ENCODE measurements at places on chromosomes 16 and 17. TPM values are rescaled to one million over a fixed set of nuclear protein-coding genes. Genes with fewer than 3 reads are reported as not detected.
A peak's percentile ranks its signal among the peaks of the same experiment; 100 is the strongest.

GRCh38 chr16:64364894-64365293 lies 757.0 kb downstream of the CDH11 start:
- DNase-seq, result no peak

Gene KRTAP1-5
- not detected for total RNA-seq

Gene SLFN14
- not detected for total RNA-seq

Gene CACNG3
- not detected for total RNA-seq

Gene LPO
- total RNA-seq, result not detected

DNA sequence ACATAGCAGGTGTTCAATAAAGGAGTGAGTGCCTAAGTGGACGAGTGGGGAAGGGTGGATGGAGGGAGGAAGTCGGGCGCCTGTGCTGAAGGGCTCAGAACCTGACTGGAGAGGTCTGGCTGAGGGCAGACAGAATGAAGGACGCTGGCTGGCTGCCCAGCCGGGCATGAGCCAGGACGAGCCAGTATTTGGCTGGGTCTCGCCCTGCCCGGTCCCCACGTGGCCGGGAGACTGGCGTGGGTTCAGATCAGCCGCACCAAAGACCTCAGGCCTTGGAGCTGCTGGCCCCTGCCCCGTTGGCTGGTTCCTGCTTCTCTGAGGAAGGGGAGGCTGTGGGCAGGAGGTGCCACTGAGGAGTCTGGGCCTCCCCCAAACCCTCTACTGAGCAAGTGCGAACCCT lies 79.8 kb downstream of the ENGASE start:
- DNase-seq, result no peak

DNA sequence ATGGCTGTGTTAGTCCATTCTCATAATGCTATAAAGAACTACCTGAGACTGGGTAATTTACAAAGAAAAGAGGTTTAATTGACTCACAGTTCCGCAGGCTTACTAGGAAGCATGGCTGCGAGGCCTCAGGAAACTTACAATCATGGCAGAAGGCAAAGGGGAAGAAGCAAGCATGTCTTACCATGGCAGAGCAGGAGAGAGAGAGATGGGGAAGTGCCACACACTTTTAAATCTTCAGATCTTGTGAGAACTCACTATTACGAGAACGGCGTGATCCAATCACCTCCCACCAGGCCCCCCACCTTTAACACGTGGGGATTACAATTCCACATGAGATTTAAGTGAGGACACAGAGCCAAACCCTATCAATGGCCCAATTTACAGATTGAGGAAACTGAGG lies 96.5 kb downstream of the SDK2 start:
- no peak for DNase-seq

Gene PLXDC1
- not detected for total RNA-seq

GRCh38 chr16:31727553-31727952 lies 146.1 kb upstream of the ZNF267 start:
- DNase-seq, result no peak

Gene PDP2
- 15.0 TPM for total RNA-seq

Gene SARM1
- total RNA-seq, result 32.8 TPM

GRCh38 chr17:36132421-36132831 lies 28.8 kb downstream of the CCL4 start:
- peak; percentile 72 for DNase-seq

DNA sequence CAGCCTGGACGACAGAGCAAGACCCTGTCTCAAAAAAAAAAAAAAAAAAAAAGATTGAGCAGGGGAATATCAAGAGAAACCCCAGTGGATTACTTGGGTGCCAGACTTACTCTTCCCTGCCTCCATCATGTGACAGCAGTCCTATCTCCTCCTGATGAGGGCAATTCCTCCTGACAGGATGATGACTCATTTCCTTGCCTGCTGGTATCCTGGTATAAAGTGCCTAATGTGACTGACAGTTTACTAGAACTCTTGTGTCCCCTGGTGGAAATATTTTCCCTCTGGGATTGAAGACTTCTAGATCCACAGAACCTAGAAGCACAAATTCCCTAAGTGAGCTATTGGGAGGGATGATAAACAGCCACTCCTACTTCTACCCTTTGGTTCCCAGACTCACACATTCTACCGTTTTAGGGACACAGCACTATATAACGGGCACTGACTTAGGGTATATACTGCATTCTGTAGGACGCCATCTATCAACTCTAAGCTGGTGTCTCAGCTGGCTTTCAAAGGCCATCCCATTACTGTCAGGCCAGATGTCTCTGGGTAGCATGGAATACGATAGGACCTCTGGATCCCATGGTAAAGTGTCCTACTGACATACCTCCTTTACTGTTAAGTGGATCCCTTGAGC lies 114.6 kb upstream of the MED13 start:
- DNase-seq, result no peak

- no peak for DNase-seq
These were observed 19.4 kb downstream of the IFT140 start for GRCh38 chr16:1592446-1592845.

- DNase-seq, result no peak
These were observed 8.7 kb upstream of the MEAK7 start for GRCh38 chr16:84513123-84513522.

Gene PPY
- total RNA-seq, result not detected

Gene GRAPL
- 188 TPM for total RNA-seq

DNA sequence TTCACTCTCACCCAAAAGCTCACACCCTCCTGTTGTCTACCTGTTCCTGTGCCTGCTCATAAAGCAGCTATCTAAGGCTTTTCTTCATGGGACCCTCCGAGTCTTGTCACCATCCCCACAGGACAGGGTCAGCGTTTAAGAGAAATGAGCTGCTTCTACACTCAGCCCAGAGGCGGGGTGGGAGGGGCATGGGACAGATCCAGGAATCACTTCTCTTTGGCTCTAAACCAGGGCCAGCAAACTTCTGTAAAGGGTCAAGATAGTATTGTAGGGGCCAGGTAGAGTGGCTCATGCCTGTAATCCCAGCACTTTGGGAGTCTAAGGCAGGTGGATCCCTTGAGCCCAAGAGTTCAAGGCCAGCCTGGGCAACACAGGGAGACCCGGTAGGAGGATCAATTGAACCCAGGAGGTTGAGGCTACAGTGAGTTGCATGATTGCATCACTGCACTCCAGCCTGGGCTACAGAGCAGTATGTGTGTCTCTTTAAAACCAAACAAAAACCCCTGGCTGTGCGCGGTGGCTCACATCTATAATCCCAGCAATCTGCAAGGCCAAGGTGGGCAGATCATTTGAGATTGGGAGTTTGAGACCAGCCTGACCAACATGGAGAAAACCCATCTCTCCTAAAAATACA lies 23.2 kb upstream of the KLHL11 start:
- DNase-seq, result no peak

Gene ADGRG3
- not detected for total RNA-seq

Gene TERB1
- not detected for total RNA-seq

DNA sequence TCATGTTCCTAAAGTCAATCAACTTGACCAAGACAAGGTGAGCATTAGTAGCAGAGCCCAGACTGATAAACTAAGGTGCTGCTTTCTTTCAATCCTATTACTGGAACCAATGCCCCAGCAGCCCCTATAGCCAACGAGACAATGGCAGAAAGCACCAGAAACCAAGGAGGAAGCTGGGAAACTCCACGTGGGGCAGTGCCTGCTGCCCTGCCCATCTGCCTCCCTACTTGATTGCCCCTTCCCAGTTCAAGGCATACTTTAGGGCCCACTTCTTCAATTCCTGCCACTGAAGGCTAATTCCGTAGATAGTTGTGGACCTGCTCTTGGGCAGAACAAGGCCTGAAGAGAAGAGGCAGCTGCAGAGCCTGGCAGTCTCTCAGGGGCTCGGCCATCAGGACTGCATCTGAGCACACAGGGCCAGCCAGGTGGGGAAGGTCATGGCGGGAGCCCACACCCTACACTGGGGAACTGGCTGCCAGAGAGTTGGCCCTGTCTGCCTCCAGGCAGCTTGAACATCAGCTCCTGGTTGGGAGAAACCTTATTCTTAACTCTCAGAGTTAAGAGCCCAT lies 30.9 kb downstream of the WSB1 start:
- no peak for DNase-seq

Data from B cell (primary cell).